ENCODE measurements at places on chromosomes 11 and 22. TPM values are rescaled to one million over a fixed set of nuclear protein-coding genes. Genes with fewer than 3 reads are reported as not detected.

- no peaks in the 10 kb centered on the region for H3K27me3 ChIP-seq
- H3K36me3 ChIP-seq: peaks cover 23% of the 10 kb centered on the region
- no peak for DNase-seq
- no peak overlapping the region for H3K27ac ChIP-seq
- no peaks in the 10 kb centered on the region for H3K4me1 ChIP-seq
Observed at GRCh38 chr11:71917646-71918140, 10.7 kb downstream of the XNDC1N start.

DNA sequence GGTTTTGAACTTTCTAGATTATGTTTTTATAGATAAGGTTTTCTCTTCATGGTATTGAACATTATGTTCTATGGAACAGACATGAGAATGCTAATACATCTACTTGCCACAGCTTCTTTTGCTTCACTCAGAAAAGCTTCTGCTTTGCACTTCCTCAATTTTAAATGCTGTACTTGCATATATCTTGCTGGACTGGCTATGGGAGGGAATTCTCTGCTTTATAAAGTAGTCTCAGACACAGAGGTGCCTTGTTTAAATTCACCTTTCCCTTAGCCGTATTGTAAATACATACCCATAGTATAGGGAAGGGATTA lies 173.9 kb downstream of the DDX10 start:
- no peak for DNase-seq
- no peak overlapping the region for H3K27ac ChIP-seq
- no peaks in the 10 kb centered on the region for H3K27me3 ChIP-seq

DNA sequence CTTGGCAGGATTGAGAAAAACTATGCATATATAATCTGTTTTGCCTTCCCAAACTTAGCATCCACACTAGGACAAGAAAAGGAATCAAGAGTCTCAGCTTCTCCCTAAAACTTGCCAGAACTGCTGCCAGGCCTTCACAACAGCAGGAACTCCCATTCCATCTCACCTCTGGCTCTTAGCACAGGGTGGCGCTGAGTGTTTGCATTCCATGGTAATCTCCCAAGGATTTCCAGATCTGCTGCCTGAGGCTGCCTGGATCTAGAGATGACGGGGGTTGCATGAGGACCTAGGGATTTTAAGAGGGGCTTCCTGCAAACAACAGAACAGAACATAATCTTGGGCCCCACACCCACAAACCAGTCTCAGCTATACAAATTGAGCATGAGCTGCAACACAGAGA lies 87.1 kb upstream of the OPCML start:
- no peaks in the 10 kb centered on the region for H3K36me3 ChIP-seq
- H3K27me3 ChIP-seq: no peaks in the 10 kb centered on the region
- no peaks in the 10 kb centered on the region for H3K4me1 ChIP-seq
- H3K27ac ChIP-seq: no peak overlapping the region
- H3K4me3 ChIP-seq: no peak overlapping the region

DNA sequence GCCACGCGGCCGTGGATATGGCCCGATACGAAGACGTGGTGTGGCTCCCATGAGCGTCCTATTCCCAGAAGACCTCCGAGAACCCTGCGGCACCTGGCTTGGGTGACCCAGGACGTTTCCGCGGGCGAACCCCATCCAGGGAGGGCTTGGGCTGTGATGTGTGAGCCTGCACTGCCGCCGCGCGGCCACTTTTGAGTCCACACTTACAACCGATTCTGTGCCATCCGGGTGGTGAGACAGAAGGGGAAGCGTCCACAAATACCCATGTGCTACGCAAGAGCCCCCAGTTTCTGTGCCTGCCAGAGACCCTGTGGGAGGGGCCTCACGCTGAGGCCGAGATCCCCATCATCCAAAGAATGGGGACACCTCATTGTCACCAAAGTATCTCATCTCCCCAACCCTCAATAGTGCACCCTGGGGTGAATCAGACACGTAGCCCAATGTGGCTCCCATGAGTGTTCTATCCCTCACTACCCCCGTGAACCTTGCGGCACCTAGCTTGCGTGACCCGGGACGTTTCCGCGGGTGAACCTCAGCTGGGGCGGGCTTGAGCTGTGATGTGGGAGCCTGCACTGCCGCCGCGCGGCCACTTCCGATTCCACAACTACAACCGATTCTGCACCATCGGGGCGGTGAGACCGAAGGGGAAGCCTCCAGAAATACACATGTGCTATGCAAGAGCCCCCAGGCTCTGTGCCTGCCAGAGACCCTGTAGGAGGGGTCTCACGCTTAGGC lies 4.6 kb upstream of the H19 start:
- no peak overlapping the region for H3K27ac ChIP-seq
- H3K27me3 ChIP-seq: no peaks in the 10 kb centered on the region
- H3K4me3 ChIP-seq: no peak overlapping the region
- no peaks in the 10 kb centered on the region for H3K4me1 ChIP-seq
- DNase-seq: no peak

DNA sequence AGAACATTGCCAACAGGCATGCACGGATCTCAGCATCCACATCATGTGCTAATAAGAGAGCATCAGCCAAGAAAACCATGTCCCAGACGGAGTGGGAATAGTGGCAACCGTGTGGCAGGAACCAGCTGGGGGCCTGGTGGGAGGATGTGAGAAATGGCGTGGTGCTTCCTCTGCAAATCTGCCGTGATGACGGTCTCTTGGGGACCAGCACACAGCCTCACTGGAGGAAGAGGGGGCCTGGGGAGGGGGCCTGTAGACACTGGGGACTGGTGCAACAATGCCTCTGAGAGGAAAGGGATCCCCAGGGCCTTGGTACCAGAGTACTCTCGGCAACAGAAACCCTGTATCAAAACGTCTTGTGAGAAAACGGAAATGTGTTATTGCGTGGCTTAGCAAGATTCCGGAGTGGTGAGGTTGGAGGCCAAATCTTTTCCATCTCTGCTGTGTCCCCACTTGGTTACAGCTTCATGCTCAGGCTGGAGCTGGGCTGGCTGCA lies 154.3 kb upstream of the TBCEL start:
- H3K4me1 ChIP-seq: peaks cover 7% of the 10 kb centered on the region
- DNase-seq: no peak
- H3K27me3 ChIP-seq: no peaks in the 10 kb centered on the region

- peaks cover 30% of the 10 kb centered on the region for H3K36me3 ChIP-seq
- no peak for DNase-seq
- no peaks in the 10 kb centered on the region for H3K27me3 ChIP-seq
- no peak overlapping the region for H3K4me3 ChIP-seq
- H3K27ac ChIP-seq: no peak overlapping the region
Observed at GRCh38 chr22:46299101-46299500, 2.4 kb downstream of the GTSE1 start.

GRCh38 chr22:22593964-22594656 lies 35.0 kb upstream of the PRAME start:
- H3K27me3 ChIP-seq: peaks cover 4% of the 10 kb centered on the region
- no peaks in the 10 kb centered on the region for H3K4me1 ChIP-seq
- H3K36me3 ChIP-seq: no peaks in the 10 kb centered on the region

Gene GGTLC3
- not detected for total RNA-seq

- peaks cover 48% of the 10 kb centered on the region for H3K27me3 ChIP-seq
- H3K4me3 ChIP-seq: peak overlapping the region; percentile 52
- peaks cover 14% of the 10 kb centered on the region for H3K4me1 ChIP-seq
- no peaks in the 10 kb centered on the region for H3K36me3 ChIP-seq
- no peak overlapping the region for H3K27ac ChIP-seq
- no peak for DNase-seq
Observed at GRCh38 chr11:8019314-8020243, 32.4 kb downstream of the EIF3F start.
